ENCODE measurements at places on chromosomes 5 and 9. TPM values are rescaled to one million over a fixed set of nuclear protein-coding genes. Genes with fewer than 3 reads are reported as not detected.
A peak's percentile ranks its signal among the peaks of the same experiment; 100 is the strongest.

DNA sequence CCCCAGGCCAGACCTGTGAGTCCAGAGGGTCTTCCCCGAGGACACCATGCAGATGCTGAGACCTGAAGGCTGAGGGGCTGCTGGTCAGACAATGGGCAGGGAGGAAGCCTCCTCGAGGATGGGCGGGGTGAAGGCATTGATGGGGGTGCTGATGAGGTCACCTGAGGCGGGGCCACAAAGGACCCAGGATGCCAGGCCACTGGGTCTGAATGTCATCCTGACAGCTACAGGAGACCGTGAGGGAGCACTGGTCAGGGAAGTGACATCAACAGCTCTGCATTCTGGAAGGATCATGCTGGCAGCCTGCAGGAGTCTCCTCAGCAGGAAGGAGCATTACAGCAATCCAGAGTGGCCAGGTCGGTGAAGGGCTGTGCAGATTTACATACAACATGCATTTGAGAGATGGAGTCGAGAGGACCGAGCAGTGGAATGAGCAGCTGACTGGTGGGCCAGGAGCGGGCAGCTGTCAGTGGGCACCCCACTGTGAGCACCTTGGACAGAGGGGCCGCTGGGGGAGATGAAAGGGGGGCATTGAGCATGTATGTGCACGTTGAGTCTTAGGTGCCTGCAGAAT lies 77.7 kb upstream of the ADAMTS2 start:
- H3K27me3 ChIP-seq, result no peaks in the 10 kb centered on the region
- no peak overlapping the region for H3K27ac ChIP-seq
- H3K36me3 ChIP-seq, result no peaks in the 10 kb centered on the region
- no peak for DNase-seq

GRCh38 chr9:107405511-107405910 lies 84.1 kb downstream of the KLF4 start:
- H3K27me3 ChIP-seq, result no peaks in the 10 kb centered on the region
- H3K4me3 ChIP-seq, result no peak overlapping the region
- DNase-seq, result no peak
- no peak overlapping the region for H3K27ac ChIP-seq

GRCh38 chr5:105872569-105873270 lies 1798.0 kb downstream of the EFNA5 start:
- no peak overlapping the region for H3K4me3 ChIP-seq
- no peaks in the 10 kb centered on the region for H3K36me3 ChIP-seq
- no peak for DNase-seq
- no peaks in the 10 kb centered on the region for H3K4me1 ChIP-seq

DNA sequence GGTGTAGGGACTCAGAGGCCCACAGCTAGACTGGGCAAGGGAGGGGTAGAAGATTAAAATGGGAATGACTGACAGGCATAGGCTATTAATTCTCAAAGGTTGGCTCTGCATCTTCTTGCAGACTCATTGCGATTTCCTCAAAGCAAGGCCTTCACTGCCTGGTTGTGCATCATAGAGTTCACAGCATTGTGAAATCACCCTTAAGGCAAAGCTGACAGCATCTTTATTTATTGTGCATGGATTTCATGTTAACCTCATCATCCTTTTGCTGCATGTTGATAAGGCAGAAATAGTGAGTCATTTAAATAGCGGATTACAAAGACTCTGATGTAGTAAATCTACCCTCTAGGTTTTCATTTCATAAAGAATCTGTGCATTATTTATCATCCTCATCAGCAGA lies 13.6 kb upstream of the PALM2AKAP2 start:
- no peak overlapping the region for H3K4me3 ChIP-seq
- no peaks in the 10 kb centered on the region for H3K27me3 ChIP-seq
- H3K27ac ChIP-seq, result peak overlapping the region; percentile 19
- DNase-seq, result no peak
- no peaks in the 10 kb centered on the region for H3K36me3 ChIP-seq
- H3K4me1 ChIP-seq, result no peaks in the 10 kb centered on the region

- H3K27ac ChIP-seq, result no peak overlapping the region
- no peak overlapping the region for H3K4me3 ChIP-seq
- no peaks in the 10 kb centered on the region for H3K36me3 ChIP-seq
Measured at GRCh38 chr5:93674138-93674537, 67.3 kb downstream of the POU5F2 start.

- no peaks in the 10 kb centered on the region for H3K4me1 ChIP-seq
- no peak for DNase-seq
- H3K27ac ChIP-seq, result no peak overlapping the region
- no peak overlapping the region for H3K4me3 ChIP-seq
Measured at GRCh38 chr5:81650987-81651386, 99.9 kb downstream of the SSBP2 start.

DNA sequence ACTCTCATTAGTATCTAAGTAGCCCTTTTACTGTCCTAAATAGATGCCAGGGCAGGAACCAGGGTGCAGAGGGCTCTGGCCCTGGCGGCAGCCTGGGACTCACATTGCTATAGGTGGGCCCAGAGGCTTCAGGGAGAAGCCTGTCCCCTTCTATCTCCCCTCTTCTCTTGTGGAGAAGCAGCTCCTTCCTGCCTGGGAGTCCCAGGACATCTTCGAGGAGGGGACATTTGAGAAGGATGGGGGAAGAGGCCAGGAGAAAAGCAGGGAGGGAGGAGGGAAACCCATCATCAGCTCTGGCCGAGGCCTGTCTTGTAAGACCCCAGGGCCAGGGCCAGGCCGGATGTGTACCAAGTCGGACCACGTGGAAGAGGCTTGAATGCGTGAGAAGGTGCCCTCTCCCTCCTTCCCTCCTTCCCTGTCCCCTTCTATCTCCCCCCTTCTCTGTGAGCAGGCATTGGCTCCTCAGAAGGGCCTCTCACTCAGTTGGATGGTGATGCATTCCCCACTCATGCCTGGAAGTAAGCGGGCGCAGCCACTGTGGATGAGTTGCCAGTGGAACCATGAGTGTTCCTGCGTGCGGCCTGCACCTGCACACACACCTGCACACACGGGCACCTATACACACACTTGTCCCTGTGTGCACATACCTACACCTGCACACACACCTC lies 20.7 kb upstream of the LPCAT1 start:
- no peaks in the 10 kb centered on the region for H3K27me3 ChIP-seq
- H3K4me1 ChIP-seq, result no peaks in the 10 kb centered on the region
- no peaks in the 10 kb centered on the region for H3K36me3 ChIP-seq
- H3K4me3 ChIP-seq, result no peak overlapping the region
- peak; percentile 48 for DNase-seq

Gene GALNT12
- total RNA-seq, result 2.7 TPM

DNA sequence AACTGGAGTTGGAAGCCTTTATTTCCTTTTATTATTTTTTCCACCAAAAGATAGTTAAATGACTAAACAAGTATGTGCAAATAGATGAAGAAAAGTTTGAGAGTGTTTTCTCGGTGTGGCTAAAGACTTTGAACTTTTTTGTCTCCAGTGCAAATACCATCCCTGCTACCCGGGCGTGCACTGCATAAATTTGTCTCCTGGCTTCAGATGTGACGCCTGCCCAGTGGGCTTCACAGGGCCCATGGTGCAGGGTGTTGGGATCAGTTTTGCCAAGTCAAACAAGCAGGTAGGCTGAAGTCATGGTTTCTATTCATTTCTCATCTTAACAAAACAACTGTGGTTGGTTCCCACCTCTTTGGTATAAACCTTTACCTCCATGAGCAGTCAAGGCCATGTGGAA lies 26.4 kb downstream of the THBS4 start:
- H3K4me1 ChIP-seq, result no peaks in the 10 kb centered on the region
- H3K27ac ChIP-seq, result no peak overlapping the region
- no peak overlapping the region for H3K4me3 ChIP-seq

DNA sequence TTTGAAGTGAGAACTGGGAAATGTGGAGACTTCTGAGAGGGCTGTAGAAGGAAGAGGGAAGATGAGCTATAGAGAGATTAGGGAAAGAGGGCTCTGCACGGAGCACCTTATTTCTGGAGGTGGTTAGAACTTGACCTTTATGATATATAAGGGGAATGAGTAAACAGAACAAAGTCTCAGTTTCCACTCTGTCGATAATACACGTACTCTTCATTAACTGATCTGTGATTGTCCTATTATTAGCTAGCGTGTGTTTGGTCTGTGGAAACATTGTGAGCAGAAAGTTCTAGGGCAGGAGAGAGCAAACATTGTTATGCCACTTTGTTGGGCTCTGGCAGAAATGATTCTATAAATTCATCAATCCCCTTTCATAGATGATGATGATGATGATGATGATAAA lies 118.5 kb downstream of the UGCG start:
- H3K4me1 ChIP-seq, result peaks cover 18% of the 10 kb centered on the region
- no peaks in the 10 kb centered on the region for H3K36me3 ChIP-seq
- H3K27me3 ChIP-seq, result no peaks in the 10 kb centered on the region
- H3K4me3 ChIP-seq, result no peak overlapping the region

Gene ADCY2
- not detected for total RNA-seq

DNA sequence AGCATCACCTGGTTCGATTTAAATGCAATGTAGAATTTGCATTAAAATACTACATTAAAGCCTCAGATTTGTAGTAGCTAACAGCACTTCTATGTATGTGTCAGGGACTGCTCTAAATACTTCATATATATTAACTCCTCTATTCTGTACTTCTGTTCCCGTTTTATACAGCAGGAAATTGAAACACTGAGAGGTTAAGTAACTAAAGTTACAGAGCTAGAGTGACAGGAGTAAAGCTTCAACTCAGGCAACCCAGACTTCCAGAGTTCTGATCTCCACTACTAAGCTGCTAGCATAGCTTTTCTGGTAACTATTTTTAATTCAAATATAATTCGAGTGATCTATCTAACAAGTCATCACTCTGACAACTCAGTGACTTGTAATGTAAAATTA lies 619 bp upstream of the APC start:
- peak overlapping the region; percentile 80 for H3K27ac ChIP-seq
- H3K4me3 ChIP-seq, result peak overlapping the region; percentile 69
- H3K27me3 ChIP-seq, result no peaks in the 10 kb centered on the region
- no peaks in the 10 kb centered on the region for H3K36me3 ChIP-seq
- no peak for DNase-seq

DNA sequence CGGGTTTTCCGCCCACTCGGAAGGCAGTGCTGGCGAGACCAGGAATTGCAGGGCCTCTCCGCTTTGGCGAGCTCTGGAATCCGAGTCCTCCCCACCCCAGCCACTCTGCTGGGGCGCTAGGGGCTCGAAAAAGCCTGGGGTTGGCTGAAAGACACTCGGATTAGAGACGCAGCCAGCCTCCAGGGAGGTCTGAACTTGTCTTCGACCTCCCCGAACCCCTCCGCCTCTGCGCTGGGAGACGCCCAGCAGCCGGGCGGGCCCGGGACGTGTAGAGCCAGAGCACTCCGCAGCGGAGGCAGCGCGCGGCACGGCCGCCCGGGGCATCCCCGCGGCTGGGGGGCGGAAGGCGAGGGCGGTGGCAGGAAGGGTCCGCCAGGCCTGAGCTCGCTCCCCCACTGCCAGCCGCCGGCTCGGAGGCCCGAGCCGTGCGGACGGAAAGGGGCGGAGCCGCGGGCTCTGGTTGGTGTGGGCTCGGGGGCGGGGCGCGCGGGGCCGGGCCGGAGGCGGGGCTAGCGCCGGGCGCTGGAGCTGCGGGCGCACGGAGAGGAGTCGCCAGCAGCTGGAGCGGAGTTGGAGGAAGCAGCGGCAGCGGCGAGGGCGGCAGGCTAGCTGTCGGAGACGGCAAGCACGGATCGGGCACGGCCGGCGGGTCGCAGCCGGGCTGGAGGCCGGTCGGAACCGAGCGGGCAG lies at the start of gene PIK3R1:
Gene PIK3R1, plus strand, starts transcription at position 549 of the 690 bp plus-strand sequence. CDS start 10,920 bp downstream, outside the sequence.
- H3K27me3 ChIP-seq, result no peaks in the 10 kb centered on the region
- peak; percentile 93 for DNase-seq
- peak within 1 kb of the TSS; percentile 93 for H3K4me3 ChIP-seq
- peak within 1 kb of the TSS; percentile 95 for H3K27ac ChIP-seq
- peaks cover 28% of the 10 kb centered on the region for H3K4me1 ChIP-seq
- no peaks in the 10 kb centered on the region for H3K36me3 ChIP-seq

DNA sequence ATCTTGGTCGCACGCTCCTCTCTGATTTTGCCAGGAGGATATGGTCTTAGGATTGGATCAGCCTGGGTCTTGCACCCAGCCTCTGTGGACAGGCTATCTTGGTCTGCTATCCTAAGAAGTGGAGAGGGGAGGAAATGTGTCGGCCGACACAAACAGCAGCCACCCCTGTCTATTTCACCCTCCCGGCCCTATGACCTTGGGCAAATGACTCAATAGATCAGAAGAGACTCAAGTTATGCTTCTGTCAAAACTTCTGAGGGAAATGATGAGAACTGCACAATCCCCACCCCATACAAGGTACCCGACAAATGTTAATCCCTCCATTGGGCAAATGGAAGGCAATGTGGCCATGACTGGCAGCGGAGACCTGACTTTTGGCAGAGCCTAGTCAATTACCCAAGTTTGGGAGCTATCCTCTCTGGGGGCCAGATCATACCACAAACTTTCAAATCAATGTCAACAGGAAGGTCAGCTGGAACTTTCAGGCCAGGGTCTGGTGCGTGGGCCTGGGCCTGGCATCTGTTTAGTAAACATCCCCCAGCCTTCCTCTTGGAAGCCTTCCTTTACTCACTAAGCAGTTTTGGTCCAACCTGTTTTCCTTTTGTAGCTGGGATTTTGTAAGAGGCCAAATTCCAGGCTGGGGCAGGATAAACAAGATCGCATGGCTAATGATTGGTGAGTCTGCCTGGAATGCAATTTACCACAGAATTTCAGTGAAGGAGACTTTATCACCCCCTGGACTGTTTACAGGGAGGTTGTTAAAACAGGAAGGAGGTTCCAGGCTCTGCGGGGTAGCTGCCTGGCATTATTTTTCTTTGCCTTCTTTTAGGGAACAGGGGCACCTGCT lies 64.2 kb upstream of the CPEB4 start:
- no peaks in the 10 kb centered on the region for H3K36me3 ChIP-seq
- no peak overlapping the region for H3K27ac ChIP-seq
- DNase-seq, result no peak
- no peak overlapping the region for H3K4me3 ChIP-seq
- H3K4me1 ChIP-seq, result no peaks in the 10 kb centered on the region

DNA sequence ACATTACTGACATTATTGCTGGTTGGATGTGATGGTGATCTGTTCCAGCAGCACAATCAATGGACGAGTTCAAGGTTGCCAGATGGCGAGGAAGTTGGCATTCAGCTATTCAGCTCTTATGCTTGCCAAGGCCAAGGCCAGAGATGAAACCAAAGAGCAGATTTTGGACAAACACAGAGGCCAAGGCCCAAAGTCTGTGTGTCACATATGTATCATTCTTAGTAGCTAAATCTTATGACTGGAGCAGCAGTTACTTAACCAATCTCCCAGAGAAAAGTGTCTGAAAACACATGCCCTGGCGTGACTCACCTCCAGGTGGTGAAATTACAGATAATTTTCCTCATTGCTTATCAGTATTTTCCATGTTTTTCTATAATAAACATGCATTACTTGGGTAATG lies 189.0 kb upstream of the EGFLAM start:
- no peak for DNase-seq
- H3K4me3 ChIP-seq, result no peak overlapping the region
- no peak overlapping the region for H3K27ac ChIP-seq
- no peaks in the 10 kb centered on the region for H3K36me3 ChIP-seq
- H3K27me3 ChIP-seq, result no peaks in the 10 kb centered on the region

Gene PCDHGA9
- total RNA-seq, result 3.7 TPM

Gene BTNL3
- total RNA-seq, result not detected

DNA sequence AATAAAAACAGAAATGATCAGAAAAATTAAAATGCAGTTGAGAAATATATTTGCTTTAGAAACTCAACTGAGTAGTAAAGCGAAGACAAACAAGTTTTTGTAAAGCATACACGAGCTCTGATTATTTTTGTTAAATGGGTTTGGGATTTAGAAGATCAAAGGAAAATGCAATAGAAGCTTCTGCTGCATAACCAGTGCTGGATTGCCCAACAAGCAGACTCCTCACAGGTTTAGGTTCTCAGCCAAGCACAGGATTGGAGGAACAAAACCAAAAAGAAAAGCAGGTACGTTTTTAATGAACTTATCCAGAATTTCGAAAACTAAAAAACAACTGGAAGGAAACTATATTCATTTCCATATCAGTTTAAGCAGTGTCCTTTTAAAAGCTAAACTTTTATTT lies 423.8 kb downstream of the TMEM161B start:
- no peak for DNase-seq
- H3K4me3 ChIP-seq, result no peak overlapping the region
- no peaks in the 10 kb centered on the region for H3K36me3 ChIP-seq
- no peaks in the 10 kb centered on the region for H3K4me1 ChIP-seq
- no peaks in the 10 kb centered on the region for H3K27me3 ChIP-seq

All from right atrium auricular region (tissue), 2 donors.